ENCODE measurements at places on chromosomes 3 and 15. TPM values are rescaled to one million over a fixed set of nuclear protein-coding genes. Genes with fewer than 3 reads are reported as not detected.

GRCh38 chr15:29942548-29942947 lies 120.3 kb upstream of the TJP1 start:
- DNase-seq, result no peak

GRCh38 chr15:79962178-79962577 lies 8.8 kb downstream of the BCL2A1 start:
- no peak for DNase-seq

- no peak for DNase-seq
Measured at GRCh38 chr3:74501007-74501406, 113.5 kb downstream of the CNTN3 start.

DNA sequence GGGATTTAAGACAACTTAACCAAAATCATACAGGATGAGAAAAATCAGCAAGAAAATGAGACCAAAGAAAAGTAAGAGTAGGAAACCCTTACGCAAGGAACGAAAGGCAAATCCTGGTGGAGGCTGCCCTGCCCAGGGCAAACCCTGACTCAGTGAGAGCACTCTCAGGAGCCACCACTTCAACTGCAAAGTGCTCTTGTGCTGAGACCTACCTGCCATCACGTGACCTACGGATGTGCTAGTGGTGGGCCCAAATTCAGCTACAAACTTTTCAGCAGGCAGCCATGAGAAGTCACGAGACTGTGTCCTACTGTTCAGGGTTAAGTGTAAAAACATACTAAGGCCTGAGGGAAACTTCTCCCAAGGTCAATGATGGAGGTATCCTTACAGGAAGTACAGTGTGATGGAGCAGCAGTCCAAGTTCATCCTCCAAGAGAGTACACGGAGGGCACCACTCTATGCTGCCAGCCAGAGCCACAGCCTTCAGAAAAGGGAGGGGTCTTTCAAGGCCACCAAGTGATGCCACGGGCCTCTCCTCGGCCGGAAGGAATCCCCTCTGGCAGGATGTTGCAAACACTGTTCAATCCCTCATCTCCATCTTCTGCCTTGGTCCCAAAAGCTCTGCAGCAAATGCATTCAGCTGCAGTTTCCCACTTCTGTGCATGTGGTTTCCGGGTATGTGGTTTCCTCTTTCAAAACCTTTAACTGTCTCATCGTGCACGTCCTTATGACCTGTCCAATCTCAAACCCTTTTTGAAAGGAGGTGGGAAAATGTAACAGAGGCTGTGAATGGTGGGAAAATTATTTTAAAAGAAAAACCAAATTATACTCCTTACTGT lies 9.5 kb downstream of the CHSY1 start:
- no peak for DNase-seq

DNA sequence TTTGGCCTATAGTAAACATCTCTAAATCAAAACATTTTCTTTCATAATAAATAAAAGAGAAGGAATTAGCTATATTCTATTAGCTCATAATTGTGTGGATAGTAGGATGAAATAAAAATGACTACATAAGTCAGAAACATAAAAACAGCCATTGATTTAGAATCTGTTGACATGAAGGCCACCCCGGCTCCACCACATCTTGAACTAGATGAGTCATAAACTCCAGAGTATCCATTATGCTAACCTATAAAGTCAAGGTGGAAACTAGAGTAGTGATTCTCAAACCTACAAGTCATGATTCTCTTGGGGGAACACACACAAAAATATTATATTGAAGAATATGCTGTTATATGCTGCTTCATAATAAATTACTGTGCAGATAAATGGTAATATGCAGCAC lies 831.0 kb downstream of the TUSC7 start:
- DNase-seq, result no peak

DNA sequence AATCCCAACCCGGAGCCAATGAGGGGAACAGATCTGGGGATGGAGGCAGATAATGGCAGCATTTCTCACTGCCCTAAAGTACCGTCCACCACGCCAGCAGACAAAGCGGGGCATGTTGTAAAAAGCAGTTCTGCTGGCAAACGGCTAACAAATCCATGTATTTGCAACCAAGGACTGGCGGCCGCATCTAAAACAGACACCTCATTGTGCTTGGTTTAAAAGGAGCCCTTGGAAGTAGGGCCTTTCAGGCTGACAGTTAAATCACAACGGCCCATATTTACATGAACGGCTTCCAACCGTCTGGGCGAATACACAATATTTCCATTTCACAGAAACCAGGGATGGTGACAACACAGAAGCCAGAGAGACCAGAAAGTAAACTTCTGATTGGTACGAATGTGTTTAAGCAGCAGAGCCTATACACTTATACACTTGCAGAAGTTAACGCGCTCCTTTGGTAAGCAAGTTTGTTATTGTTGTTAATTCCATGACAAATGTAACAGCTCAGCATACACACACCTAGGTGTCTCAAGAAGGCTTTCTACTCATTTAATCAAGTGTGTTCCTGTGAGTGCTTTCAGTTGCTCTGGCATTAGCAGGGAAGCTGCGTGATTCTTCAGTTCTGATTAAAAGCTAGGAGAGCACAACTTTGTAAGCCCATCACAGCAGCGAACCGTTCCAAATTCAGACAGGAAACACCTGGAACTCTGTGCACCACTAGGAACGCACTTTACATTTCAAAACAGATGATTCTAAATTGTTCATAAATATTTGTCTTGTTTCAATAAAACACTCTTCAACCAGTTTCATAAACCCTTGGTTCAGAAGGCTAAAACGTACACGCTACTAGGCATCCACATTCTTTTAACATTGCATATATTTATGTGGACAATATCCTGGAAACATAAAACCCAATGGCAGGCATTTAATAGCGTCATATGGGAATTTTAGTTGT lies 112.9 kb downstream of the PDZRN3 start:
- no peak for DNase-seq

GRCh38 chr15:88019656-88020055 lies 236.9 kb downstream of the NTRK3 start:
- no peak for DNase-seq

- DNase-seq, result no peak
Measured at GRCh38 chr3:71066849-71067261, 516.7 kb downstream of the FOXP1 start.

DNA sequence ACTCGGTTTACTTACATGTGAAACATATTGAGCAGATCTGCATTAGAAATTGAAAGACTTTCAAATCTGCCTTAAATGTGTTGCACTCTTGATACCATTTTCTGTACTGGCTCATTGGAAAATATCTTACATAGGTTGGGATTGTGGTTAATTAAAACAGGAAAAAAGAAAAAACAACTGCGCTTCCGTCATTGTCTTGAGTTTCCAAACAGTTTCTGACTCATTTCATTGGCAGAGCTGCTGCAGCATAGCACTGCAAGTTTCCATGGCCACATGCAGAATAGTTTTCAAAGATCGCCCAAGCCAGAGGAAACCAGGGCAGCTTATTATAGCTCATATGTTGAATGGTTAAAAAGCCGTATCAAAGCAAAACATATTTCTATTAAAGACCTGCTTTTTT lies 446.6 kb upstream of the BCHE start:
- DNase-seq, result no peak

The SENP8 gene
- 6.8 TPM for polyA plus RNA-seq

The HTR3E gene
- not detected for polyA plus RNA-seq

The ZMAT3 gene
- 11.3 TPM for polyA plus RNA-seq

The SEC61A1 gene
- polyA plus RNA-seq, result 175 TPM

The ITGA11 gene
- 3.6 TPM for polyA plus RNA-seq

The GUCA1C gene
- 0.52 TPM for polyA plus RNA-seq

The LMCD1 gene
- polyA plus RNA-seq, result 26.4 TPM

All from left kidney (tissue), 8 donors.